ENCODE measurements at places on chromosomes 12 and 14.

DNA sequence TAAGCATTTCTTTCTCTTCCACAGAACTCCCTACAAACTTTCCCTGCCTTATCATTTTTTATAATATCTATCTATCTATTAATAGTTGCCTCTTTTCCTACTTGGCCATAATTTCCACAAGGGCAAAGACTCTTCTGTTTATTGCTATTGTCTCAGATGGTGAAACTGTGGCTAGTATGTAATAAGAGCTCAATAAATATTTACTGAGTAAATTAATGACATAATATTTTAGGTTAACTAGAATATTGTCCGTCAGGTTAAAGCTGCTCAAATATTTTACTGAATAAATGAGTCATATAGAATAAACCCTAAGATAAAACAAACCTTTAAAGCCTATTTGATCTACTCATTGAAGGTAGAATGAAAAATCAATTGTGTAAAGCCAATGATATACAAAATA, 240.5 kb downstream of the PPFIA2 start:
- no peak for DNase-seq

DNA sequence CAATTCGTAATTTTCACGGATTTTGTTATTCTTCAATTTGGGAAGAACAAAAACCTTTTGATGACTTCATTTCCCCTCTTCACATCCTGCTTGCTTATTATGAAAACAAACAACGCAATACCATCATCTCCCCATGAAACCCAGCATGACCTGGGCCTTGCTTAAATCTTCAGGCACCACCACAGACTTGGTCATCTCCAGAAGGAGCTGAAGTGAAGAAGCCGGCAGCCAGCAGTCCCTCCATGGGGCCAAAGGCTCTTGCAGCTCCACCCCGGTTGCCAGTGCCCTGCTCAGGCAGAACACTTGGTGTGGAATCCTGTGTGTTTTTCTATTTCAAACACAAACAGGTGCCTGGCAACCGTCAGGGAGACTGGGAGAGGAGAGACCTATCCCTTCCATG, 982.9 kb upstream of the TMEM132C start:
- no peak for DNase-seq

DNA sequence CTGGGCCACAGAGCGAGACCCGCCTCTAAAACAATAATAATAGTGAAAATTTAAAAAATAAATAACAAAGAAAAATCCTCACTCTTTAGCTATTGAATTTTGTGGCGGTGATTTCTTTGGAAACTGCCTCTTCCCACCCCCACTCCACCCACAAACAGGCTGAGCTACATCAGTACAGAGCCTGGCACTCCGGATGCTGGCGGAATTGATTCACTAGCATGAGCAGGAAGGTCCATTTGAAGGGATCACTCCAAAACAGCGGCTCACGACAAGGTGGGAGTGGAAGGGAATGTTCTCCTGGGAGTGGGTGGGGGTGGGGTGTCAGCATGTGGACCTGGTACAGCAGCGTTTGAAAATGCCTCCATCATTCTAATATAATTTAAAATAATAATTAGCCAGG, 26.1 kb downstream of the CCDC177 start:
- DNase-seq: no peak

- no peak for DNase-seq
These were observed 33.2 kb upstream of the VRK1 start for GRCh38 chr14:96764012-96764411.

DNA sequence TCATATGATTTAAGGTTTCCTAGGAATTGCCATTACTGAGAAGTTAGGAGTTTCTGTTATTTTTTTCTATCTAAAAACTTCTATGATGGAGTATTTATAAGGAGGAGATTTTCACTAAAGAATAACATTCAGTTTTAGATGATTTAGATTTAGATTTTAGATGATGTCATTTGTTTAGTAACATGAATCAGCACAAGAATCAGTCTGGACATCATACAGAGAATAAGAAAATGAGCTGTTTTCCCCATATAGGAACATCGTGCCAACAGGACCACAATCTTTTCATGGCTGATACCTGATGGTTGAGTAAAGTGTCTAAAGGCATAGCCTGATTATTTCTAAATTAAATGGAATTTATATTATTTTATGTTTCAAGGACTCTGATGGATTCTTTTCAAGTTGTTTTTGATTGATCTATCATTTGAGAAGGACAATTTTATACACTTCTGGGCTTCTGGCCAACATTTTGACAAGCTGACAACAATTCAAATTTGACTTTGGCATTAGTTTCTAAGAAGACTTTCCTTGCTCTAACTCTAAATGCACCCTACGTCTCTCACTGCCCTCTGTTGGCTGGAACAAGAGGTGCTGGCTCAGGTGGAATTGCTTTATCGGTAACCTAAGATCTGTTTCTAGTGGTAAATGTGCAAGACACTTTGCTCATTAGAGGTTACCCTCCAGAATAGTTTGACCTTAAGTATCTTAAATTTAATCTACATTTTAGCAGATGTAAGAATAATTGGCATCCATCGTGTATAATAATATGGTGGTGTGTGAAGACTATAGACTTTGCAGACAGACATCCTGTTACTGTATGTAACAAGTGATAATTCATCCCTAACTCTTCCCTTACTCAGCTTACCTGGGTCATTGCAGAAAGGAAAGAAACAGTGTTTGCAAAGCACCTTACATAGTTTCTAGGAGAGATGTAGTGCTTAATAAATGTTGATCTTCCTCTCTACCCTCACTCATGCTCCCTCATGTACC, 42.8 kb upstream of the CPSF6 start:
- no peak for DNase-seq

DNA sequence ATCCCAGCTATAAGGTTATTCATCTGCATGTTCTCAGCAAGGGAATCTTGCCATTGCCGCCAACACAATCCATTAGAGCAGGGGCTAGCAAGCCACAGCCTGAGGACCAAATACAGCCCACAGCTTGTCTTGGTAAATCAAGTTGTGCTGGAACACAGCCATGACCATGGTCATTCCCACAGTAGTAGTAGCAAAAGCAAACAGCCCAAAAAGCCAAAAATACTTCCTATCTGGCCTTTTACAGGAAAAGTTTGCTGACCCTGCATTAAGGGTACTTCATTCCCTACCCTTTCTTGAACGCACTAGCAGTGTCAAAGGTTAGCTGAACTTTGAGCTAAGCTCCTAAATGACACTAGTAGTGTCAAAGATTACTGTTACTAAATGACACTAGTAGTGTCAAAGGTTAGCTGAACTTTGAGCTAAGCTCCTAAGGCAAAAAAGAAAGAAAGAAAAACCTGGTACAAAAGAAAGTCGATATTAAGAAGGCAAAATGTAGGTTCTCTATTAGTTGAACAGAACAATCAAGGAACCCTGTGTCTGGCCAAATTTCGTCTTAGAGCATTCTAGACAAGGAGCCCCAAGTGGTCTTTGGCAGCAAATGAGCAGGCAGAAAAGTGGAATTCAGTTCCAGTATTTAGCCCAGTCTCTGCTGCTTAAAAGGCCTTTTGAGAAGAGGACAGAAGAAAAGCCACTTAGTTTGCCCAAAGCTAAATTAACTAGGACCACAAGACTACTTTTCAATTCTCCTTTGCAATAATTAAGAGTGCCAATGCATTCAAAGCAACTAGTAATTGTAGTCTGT, 67.7 kb downstream of the NT5DC3 start:
- DNase-seq: no peak
